ENCODE measurements at places on chromosomes 2 and 18.

GRCh38 chr2:203948733-203949132 is 12.2 kb downstream of the ICOS start:
- no peak for DNase-seq

DNA sequence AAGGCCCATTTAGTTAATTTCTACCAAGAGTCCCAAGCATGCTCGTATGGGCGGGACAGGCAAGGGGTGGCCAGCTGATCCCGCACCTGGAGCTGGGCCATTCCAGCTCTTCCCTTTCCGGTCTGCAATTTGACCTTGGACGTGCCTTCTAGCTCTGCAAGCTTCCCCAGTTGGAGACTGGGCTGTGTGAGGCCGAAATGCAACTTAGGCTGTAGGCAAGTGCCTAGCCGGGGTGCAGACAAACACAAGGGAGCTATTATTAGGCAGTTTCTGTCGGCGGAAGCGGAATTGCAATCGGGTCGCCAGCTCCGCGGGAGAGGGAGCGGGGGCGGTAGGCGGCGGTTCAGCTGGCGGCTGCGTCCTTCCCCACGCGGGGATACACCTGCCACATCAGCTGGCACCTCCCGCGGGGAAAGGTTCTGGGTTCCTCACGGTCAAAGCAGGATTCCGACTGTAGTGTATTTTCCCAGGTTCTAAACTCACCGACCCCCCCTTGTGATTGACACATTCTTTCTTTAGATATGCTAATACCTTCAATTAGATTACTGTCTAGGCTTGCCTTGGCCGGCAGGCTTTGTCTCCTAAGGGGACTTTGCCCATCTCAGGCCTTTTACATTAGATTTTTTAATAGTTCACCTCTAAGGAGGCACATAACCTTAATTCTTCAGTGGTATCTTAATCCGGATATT is 17.1 kb upstream of the ZNF532 start:
- DNase-seq, result no peak

GRCh38 chr2:238344517-238344916 is 24.2 kb downstream of the TRAF3IP1 start:
- no peak for DNase-seq

- peak; percentile 64 for DNase-seq
These were observed 195.9 kb downstream of the NEDD4L start for GRCh38 chr18:58239879-58240278.

GRCh38 chr2:85076618-85077274 is 56.4 kb upstream of the TCF7L1 start:
- no peak for DNase-seq

- DNase-seq, result no peak
These were observed 123.0 kb downstream of the NEDD4L start for GRCh38 chr18:58167073-58167472.

GRCh38 chr2:79275197-79275596 is 115.6 kb upstream of the REG3A start:
- no peak for DNase-seq

GRCh38 chr2:132646540-132647108 is 23.4 kb downstream of the LYPD1 start:
- DNase-seq, result no peak

DNA sequence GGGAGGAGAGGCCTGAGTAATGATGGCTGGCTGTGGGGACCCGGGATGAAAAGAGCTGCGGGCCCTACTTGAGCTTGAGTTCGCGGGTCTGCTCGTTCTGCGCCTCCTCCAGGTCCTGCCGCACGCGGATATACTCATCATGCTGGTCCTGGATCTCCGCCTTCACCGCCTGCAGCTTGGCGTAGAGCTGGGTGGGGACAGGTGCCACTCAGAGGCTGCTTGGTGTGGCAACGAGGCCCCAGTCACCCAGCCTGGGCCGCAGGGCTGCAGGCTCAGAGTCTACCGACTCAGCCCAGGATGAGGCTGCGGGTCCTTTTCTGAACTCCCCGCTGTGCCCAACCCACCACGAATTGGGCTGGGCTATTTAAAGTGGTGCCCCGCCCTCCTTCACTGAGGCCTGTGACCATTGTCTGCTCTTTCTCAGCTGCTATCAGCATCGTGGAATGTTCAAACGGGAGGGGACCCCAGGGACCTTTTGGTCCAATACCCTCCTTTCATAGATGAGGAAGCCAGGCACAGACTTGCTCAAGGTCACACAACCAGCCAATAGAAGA is 28.0 kb downstream of the KIF3C start:
- DNase-seq, result no peak

DNA sequence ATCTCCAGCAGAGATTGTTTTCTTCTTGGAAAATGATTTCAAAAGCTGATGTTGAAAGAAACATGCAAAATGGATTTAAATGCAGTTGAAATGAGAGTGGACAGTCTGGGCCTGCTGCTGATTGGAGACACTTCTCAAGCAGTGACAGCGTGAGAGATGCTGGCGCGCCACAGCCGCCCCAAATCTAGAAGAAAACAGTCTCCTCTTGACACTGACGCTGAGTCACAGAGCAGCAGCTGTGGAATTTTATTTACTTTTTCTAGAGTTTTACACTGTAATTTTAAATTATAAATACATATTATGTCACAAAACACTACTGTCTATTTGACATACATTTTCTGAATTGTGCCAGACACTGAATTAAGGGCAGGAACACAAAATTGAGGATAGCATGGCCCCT is 121.8 kb upstream of the TMEM200C start:
- no peak for DNase-seq

DNA sequence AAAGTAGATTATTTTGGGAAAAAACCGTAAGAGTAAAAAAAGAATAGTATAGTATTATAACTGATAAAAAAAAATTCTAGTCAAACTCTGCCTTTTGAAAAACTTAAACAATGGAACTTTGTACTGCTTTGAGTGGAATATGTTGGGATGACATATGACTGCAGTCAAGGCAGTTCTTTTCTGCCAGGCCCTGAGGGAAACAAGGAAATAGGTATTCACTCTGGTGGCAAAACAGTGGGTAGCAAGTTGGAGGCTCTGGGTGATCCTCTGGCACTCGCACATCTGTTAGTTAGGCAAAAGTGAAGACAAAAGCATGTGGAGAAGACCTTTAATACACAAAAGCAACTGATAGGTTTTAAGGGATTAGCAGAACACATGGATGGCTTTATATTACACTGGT is 102.2 kb downstream of the ARHGEF33 start:
- DNase-seq, result no peak

GRCh38 chr2:11784747-11785610 is 38.5 kb downstream of the LPIN1 start:
- DNase-seq, result no peak

- DNase-seq, result no peak
These were observed 294.2 kb upstream of the HNMT start for GRCh38 chr2:137670111-137670510.

DNA sequence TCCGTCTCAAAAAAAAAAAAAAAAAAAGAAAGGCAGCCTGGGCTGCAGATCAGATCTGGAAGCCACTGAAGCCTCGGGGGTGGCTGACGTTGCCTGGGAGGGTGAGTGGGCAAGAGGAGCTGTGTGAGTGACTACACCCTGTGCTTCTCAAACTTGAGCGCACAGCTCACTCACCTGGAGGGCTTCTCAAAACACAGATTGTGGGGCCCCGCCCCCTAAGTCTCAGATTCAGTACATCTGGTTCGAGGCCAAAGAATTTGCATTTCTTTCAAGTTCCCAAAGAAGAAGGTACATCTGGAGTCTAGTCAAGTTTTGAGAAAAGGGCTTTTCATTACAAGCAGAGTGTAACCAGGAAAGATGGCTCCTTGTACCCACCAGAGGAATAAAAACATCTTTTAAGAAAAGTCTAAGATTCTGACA is 97.7 kb upstream of the CAB39 start:
- DNase-seq, result no peak

GRCh38 chr2:170271340-170271739 is 93.4 kb downstream of the MYO3B start:
- DNase-seq, result no peak

GRCh38 chr2:120239488-120240287 is 13.0 kb upstream of the RALB start:
- DNase-seq, result no peak

DNA sequence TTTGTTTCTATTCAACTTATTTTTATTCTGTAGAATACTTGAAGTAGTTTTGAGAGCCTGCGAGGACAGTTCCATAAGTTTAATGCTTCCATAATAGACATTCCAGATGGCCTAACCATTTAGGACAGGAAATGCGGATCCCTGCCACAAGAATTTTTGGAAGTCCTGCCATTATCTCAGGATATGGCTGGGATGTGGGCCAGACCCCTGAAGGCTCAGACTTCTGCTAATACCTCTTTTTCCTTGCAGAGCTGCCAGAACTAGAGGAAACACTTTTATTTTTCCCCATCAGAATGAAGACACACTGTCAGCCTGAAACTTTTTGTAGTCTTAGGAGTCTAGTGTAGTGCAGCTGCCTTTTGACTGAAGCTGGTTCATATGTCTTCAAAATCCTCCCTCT is 806.5 kb downstream of the TDRD15 start:
- DNase-seq, result no peak

- no peak for DNase-seq
These were observed 10.7 kb downstream of the KIF1A start for GRCh38 chr2:240809276-240809675.

GRCh38 chr2:74010087-74010541 is 25.4 kb downstream of the TET3 start:
- DNase-seq, result no peak

DNA sequence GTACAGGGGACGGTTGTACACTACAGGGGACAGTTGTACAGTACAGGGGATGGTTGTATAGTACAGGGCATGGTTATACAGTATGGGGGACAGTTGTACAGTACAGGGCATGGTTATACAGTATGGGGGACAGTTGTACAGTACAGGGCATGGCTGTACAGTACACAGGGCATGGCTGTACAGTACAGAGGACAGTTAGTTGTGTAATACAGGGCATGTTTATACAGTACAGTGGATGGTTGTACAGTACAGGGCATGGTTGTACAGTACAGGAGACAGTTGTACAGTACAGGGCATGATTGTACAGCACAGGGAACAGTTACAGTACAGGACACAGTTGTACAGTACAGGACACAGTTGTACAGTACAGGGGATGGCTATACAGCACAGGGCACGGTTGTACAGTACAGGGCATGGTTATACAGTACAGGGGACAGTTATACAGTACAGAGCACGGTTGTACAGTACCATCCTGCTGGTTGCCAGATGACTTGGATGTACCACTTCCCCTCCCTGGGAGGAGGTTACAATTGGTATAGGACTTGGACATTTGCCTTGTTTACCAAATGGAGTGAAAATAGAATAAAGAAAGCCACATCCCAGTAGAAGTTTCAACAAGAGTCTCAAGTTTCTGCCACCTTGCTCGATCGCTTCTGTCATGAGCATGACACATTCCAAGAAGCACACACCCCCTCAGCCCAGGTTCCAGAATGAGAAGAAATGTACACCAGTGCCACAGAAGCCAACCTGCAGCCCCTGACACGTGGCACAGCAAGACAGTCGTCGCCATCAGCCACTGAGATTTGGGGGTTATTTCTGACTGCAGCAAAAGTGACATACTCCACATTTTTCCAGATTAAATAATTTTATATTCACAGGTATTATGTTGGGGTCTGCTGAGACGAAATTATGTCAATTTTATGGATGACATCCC is 16.0 kb downstream of the CYRIA start:
- DNase-seq, result no peak

DNA sequence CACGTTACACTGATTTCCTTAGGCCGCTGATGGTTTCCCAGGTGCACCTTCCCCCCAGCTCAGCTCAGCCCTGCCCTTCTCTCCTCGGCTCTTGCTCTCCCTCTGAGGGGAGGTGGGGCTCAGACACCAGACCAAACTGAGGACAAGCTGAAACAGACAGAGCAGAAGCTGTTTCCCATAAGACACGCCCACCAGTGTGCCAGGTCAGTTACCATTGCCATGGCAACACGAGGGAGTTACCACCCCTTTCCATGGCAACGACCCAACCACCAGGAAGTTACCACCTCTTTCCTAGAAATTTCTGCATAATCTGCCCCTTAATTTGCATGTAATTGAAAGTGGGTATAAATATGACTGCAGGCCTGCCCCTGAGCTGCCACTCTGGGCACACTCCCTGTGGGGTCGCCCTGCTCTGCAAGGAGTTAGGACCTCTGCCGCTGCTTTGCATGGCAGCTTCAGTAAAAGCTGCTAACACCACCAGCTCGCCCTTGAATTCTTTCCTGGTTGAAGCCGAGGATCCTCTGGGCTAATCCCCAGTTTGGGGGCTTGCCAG is 120.9 kb upstream of the SMIM21 start:
- peak; percentile 35 for DNase-seq

GRCh38 chr2:218219934-218220333 is 2.9 kb downstream of the ARPC2 start:
- no peak for DNase-seq

DNA sequence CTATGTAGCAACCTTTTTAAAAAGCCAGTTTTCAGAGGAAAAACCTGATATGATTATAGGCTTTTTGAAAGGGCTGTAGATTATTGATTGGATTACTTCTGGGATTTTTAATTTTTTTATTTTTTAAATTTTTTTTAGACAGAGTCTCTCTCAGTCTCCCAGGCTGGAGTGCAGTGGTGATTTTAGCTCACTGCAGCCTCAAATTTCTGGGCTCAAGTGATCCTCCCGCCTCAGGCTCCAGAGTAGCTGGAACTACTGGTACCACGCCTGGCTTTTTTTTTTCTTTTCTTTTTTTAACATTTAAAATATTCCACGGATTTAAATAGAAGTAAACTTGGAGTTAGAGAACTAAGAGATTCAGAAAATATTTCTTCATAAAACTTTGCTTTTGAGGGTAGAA is 1.2 kb downstream of the MRPL19 start:
- DNase-seq, result no peak

GRCh38 chr2:77391119-77391518 is 131.1 kb downstream of the LRRTM4 start:
- no peak for DNase-seq

DNA sequence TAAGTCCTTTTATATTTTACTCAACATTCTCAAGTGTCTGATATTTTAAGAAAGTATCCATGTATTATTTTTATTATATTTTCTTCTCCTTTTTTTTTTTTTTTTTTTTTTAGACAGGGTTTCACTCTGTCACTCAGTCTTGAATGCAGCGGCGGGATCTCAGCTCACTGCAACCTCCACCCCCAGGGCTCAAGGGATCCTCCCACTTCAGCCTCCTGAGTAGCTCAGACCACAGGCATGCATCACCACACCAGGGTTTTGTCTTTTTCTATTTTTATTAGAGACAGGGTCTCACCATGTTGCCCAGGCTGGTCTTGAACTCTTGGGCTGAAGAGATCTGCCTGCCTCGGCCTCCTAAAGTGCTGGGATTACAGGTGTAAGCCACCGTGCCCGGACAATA is 212.1 kb downstream of the TCF4 start:
- DNase-seq, result no peak

GRCh38 chr2:203797276-203797675 is 70.3 kb upstream of the CTLA4 start:
- no peak for DNase-seq

- no peak for DNase-seq
These were observed 68.9 kb upstream of the ZSWIM2 start for GRCh38 chr2:186917866-186918265.

- no peak for DNase-seq
These were observed 7.9 kb downstream of the ARL4C start for GRCh38 chr2:234488913-234489451.

Data from NCI-H524 treated with DMSO at 0.1 percent for 48 hours (cell line).